ENCODE measurements at places on chromosomes 2 and 18.

DNA sequence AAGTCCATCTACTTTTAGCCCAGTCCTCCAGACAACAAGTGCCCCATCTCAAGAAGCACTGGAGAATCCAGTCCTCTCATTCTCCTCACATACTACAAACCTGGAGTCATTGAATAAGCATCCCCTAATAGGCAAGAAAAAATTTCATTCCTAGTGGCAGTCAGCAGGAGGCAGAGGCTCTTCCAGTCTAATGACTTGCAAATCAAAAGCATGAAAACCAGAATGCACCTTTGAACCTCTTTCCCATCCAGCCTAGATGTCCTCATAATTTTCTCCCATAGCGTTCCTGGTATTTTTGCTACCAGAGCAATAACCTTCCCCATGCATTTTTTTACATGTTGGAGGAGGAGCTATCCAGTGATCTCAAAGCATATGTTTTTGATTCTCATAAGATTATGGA, 252.6 kb downstream of the TTC32 start:
- no peak for DNase-seq

- DNase-seq: no peak
These were observed 677 bp upstream of the SMAD4 start for GRCh38 chr18:51029378-51029693.

- DNase-seq: no peak
These were observed 40.6 kb upstream of the GCFC2 start for GRCh38 chr2:75751360-75751759.

DNA sequence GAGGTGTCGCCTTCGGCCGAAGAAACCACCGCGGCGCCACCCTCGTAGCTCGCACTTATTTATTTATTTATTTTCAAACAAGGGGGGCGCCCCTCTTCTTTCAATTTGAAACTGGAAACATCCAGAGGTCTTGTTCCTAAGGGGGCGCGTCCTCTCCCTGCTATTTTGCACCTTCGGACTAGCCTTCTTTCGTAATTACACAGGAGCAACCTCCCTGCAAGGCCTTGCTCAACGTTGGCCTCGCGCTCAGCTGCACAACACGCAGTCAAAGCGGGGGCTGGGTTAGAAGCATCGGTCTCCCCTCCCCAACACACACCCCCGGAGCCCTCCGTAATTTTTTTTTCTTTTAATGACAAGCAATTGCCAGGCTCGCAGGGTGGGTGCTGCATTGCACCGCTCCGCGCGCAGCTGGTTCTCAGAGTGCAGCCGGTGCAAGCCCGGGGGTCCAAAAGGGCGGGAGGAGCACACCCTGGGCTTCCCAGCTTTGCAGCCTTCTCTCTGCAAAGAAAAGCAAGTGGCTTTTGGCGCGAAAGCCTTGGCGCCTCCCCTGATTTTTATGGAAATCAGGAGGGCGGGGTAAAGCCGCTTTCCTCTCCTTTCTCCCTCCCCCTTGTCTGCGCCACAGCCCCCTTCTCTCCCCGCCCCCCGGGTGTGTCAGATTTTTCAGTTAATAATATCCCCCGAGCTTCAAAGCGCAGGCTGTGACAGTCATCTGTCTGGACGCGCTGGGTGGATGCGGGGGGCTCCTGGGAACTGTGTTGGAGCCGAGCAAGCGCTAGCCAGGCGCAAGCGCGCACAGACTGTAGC, at the start of gene MYCN:
Gene MYCN (plus strand): TSS at position 697 of the 807 bp plus-strand sequence. CDS start 1,515 bp downstream, outside the sequence.
- peak; percentile 62 for DNase-seq

- DNase-seq: peak; percentile 62
These were observed 204.3 kb downstream of the GULP1 start for GRCh38 chr2:188495969-188496431.

- no peak for DNase-seq
These were observed 204.0 kb upstream of the ID2 start for GRCh38 chr2:8477552-8478470.

- no peak for DNase-seq
These were observed 43.9 kb downstream of the SS18 start for GRCh38 chr18:26046419-26047077.

DNA sequence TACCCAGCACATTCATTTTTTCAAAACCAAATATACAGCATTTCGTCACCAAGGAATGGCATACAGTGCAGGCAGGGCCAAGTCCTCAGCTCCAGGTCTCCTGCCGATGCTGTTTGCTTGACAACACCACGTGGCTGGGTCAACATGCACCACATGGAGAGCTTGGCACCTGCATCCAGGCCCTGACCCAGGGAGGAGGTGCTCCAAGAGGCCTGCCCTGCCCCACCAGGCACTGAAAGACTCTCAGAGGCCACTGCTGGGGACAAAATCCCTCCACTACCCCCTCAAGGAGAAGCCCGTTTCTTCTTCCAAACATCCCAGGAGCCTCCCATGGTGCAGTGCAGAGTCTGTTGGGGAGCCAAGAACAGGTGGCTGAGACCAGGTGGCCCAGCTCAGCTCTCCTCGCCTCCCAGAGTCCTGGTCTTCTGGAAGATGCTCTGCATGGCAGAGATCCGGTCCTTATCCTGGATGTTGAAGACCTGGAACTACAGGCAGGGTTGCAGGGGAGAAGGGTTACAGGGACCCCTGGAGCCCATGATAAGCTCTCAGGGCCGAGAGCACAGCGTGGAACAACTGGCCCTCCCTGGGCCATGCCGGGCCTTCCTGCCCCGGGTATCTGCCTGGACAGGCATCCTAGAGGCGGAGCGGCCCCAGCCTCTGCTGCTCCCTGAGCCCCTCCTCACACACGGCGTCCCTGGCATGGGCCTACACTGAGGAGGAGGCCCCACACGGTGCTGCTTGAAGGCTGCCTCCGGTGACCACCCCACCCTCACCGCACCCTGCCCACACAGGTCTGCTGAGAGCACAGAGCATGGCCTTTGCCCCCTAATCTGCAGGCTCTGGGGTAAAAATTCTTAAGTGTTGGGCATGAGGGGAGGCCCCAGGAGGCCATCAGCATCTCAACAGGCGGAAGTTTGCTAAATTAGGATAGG, 9.0 kb downstream of the MAB21L4 start:
- no peak for DNase-seq

DNA sequence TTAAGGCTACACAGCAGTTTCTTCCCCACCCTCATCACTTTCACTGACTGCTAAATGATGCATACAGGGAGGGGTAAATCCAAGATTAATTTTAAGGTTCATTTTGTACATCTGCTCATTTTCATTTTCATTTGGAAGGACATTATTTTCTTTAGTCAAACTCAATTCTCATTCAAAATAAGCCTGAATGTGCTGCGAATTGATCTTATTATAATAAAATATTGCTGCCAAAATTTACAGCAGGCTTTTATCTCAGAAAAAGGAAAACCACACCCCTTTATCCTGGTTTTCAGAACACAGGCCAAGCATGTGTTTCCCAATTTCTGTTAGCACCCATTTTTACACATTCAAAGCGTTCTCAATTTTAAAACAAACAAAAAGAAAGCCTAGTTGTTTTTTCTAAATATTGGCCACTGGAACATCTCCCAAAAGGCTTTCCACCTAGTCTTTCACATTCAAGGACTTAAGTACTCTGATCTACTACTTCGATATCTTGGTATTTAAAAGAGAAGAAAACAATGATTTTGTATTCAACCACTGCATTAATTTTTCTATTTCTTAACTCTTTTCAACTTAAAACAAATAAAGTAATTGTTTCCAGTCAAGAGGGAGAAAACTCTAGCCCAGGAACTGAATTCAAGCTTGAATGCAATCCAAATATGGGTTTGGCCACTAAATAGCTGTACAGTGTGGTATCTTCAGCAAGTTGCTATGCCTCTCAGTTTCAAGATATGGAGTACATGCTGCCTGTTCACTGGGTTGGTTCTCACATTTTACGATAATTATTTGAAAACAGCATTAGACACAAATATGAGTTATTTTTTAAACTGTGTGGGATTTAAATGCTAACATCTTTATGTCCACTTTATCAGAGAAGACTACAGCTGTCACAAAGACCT, 52.5 kb downstream of the CDH2 start:
- DNase-seq: no peak

DNA sequence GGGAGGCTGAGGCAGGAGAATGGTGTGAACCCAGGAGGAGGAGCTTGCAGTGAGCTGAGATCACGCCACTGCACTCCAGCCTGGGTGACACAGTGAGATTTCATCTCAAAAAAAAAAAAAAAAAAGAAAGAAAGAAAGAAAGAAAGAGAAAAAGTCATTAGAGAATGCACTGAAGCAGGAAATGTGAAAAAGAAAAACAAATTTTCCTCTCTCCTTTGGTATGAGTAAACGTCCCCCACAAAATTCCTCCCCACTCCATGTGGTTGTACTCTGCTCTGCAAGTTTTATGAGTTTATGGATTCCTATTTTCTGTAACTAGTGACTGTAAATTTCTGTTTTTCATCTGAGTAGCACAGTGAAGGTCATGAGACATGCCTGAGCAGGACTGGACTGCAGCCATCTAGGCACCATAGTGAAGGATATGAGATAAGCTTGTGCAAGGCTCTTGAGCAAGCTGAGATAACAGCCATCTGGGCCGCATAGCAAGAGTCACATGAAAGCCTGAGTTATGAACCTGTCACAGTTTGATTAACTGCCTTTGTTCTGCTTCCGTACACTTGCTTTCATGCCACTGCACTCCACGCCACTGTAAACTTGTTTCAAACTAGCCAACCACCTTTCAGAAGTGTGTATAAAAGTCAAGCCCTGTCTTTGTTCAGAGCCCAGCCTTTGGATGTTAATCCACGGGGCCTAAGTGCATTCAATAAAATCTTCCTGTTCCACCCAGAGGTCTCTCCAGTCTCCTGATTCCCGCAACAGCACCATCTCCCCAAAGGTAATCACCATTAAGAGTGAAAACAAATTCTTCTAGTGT, 50.2 kb downstream of the SKA1 start:
- DNase-seq: no peak

DNA sequence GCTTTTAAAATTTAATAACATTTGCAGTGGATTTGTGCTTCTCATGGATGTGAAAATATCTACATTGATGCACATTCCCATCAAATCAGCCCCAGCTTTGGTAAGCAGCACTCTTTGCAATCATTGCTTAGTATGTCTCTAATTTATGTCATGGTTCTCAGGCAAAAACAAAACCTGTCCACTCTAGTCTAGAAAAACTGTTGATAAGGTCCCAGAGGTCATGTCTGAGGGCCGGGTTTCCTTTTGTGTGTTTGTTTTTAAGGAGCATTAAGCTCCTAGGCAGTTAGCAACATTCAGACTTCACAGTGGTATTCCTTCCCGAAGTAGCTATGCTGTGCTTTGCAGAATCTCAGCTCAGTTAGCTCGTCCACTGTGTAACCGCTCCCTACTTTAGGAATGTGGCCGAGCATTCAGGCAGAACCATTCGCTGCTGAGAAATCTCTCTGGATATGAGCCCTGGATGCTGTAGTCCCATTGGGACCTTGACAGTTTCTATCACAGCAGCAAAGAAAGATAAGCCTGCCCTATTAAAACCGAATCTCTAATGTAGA, 4.0 kb downstream of the DIPK1C start:
- DNase-seq: no peak

- DNase-seq: no peak
These were observed 343.8 kb downstream of the SETBP1 start for GRCh38 chr18:45024357-45025088.

- DNase-seq: no peak
These were observed 61.3 kb downstream of the DDX18 start for GRCh38 chr2:117875786-117876185.

- no peak for DNase-seq
These were observed 56.9 kb downstream of the DYSF start for GRCh38 chr2:71510196-71510807.

DNA sequence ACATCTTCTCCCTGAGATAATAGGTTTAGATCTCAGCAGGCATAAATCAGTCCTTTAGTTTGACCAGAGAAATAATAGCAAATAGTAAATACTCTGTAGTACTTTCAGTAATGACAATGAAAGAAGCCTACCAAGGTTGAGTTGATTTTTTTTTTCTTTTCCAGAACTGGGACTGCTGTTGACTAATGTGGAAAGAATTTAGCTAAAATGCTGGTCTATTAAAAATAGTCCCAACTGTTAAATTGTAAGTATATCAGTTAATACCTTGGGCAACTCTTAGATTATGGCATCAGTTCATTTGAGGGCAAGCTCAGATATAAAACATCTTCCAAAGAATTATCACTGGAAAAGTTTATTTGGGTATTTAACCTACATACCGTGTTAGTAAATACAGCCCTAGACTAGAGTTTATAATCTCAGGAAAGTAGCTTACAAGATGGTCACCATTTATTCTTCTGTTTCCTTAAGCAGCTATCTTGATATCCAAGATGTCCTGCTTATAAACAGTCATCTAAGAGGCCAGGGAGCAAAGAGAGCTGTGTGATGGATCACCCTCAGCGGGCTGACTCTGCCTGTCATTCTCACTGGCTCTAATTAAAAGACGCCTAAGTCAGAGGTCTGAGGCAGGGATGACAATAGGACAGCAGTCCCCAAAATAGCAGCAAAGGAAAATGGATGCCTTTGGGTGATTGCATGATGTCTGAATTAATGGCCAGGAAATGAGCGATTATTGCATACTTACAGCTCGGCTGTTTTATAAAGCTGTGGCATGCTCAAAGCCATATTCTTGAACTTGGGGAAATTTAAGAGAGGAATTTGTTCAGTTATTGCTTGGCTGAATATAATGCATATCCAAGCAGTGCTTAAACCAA, 121.3 kb downstream of the MTX2 start:
- no peak for DNase-seq

DNA sequence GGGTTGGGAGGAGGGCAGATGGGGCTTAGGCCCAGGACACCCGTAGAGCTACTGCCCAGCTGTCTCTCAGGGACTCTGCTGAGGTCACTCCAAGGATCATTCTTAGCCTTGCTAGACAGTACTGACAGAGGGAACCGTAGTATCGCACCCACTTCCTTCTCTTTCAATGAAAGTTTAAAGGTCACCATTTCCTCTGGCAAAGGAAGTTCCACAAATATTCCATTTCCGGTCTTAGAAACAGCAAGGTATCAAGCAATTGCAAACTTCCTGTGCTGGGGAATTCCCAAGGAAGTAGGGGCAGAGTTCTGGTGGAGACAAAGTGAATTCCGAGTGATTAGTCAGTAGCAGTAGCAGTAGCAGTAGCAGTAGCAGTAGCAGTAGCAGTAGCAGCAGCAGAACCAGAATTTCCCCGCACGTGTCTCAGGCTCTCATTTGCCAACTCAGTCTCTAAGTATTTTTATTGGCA, 24.7 kb downstream of the IL1B start:
- DNase-seq: peak; percentile 57

DNA sequence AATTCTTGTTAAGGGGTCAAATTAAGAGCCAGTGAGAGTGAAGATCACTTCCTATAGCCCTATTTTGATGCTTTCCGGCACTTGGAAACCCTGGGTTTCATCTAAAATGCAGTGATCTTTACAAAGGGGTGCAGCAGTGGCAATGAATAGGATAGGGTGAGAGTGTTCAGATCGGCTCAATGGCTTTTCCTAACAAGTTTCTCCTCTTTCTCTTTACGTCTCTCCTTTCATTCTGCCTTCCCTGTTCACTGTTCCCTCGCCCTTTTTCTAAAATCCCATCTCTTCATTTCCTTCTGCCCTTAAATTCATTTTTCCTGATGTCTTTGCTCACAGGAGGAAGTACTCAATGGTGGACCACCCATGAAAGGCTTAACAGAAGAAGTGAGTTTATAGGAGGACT, 86.0 kb downstream of the CTIF start:
- no peak for DNase-seq

GRCh38 chr18:77316008-77316407, 66.4 kb downstream of the GALR1 start:
- no peak for DNase-seq

Data from SK-N-MC (cell line).